ENCODE measurements at places on chromosomes 7 and 10.
A peak's percentile ranks its signal among the peaks of the same experiment; 100 is the strongest.

GRCh38 chr7:16627236-16627635, 18.3 kb downstream of the ANKMY2 start:
- no peak for DNase-seq

- no peak for DNase-seq
Measured at GRCh38 chr10:78935697-78936407, 132.9 kb upstream of the ZMIZ1 start.

GRCh38 chr7:6650521-6651011, 13.4 kb downstream of the ZNF316 start:
- no peak for DNase-seq

DNA sequence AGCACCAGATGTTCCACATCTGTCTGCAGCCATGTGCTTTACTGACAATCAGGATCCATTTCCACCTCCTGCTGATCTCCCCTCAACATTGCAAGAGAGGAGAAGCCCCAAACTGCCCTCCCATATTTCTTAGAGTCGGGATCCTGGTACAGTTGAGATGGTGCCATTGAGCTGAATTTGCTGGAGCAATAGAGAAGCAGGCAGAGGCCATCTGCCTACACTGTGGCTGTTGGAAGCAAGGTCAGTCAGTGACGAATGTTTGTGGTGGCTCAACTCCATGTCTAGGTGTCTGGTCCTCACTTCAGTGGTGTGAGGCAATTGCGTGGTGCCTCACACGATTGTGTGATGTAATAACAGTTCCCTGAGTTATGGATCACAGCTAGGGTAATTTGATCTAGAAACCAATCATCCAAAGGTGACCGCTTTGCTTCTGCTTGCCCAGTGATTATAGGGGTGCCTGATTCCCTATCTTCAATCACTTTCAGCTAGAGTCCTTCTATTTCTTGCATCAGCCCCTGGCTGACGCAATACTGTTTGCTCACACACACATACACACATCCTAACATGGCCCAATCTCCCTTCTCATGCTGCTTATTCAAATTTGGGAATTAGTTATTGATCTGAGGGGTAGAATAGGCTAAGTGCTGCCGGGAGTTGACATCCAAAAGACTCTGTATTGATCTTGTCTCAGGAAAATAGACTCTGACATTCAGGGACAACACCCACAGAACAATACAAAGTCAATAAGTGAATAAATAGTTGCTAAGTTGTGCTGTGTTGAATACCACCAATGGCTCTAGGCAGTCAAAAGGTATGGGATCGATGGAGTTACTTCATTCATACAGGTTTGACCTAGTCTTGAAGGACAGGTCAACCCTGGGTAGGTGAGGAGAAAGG, 46.1 kb upstream of the SLC35B4 start:
- DNase-seq: peak; percentile 59

- DNase-seq: no peak
Measured at GRCh38 chr7:100971111-100972001, 2.0 kb downstream of the MUC12 start.

DNA sequence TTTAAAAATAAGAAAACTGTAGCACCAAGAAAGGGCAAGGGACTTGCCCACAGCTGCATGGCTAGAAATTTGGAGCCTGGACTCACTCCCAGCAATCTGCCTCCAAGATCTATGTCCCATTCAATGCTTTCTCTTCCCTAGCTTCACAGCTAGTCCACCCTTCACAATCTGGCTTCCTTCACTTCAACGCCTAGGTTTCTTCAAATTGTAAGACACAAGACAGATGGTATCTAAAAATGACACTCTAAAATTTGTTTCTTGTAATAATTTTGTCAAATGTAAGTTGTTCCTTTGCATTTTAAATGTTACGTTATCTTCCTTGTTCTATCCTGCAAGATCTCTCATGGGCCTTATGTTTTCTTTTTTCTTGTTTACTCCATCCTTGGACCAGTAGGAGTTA, 48.6 kb downstream of the CTTNBP2 start:
- no peak for DNase-seq

DNA sequence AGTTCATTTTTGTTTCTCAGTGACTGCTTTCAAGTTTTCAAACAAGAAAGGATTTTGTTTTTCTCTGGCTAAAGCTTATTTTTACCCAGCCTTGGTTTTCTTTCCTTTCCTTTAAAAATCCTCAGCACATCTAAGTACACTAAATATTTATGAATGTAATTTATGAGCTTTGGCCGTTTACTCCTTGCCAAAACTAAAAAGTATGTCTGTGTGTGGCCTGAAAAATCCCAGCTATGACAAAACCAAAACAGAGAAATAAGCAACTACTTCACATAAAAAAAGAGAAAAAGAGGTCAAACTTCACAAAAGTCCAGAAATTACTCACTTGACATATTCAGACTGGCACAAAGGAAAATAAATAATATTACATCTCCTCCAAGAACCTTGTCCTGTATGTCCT, 365.1 kb upstream of the NFE2L3 start:
- DNase-seq: peak; percentile 21

- peak; percentile 10 for DNase-seq
Measured at GRCh38 chr7:27804139-27804538, 64.2 kb downstream of the TAX1BP1 start.
